Activated CD4-positive, CD25-positive, alpha-beta regulatory T cell (primary cell): ENCODE measurements at places on chromosomes 7 and 10.

DNA sequence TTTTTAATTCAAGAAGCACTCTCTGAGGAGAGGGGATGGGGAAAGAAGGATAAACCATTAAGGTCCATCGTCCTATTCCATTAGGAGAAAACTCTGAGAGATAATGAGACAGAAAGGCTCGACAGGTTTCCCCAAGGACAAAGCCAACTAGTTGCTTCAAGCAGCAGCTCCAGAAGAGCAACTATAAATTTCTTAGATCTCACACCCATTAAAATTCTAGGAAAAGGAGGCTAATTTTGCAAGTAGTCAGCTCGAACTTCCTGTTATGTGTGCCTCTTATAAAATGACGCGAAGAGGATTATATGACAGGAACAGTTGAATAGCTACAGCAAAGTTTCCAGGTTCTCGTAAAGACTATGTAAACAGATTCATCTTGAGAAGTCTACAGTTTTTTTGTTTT, 52.0 kb upstream of the ST8SIA6 start:
- DNase-seq = no peak

GRCh38 chr10:125859128-125859817, 21.8 kb downstream of the DHX32 start:
- no peak for DNase-seq

DNA sequence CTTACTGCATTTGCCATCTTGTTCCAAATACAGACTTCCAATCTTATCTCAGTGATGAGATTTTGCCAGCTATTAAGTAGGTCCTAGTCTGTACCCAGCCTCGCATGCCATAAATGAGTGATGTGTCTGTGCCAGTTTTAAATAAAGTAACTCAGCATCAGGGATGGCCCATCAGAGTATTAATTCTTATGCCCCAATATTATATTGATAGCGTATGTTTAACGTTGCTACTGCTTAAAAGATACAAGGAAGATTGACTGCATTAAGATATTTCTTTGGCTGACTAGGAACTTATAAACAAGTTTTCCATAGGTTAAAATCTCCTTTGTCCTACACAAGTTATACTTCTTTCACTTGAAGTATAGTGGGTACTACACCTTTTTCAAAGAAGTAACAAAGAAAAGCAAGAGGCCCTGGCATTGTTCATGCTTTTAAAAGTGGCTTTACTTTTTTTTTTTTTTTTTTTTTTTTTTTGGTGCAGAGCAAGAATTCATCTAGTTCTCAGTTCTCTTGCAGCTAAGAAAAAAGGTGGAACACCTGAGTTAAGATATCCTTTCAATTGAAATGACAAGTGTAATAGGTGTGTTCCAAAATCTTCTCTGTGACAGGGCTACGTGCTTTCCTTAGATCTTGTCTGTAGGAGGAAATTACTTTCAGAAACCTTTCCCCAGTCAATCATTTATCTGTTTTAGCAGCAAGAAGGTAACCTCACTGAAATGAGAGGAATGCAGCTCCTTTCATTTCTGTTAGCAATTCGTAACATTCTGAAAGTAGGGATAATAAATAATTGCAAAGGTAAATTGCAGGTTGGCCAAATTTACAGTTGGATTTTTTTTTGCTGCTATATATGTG, 245.0 kb downstream of the CELF2 start:
- no peak for DNase-seq

- no peak for DNase-seq
These were observed 41.5 kb upstream of the PLEKHA1 start for GRCh38 chr10:122333037-122333436.

- no peak for DNase-seq
These were observed 116.8 kb downstream of the OR13A1 start for GRCh38 chr10:45198486-45199204.

GRCh38 chr10:76643511-76643911, 994.1 kb downstream of the KCNMA1 start:
- DNase-seq = no peak

- no peak for DNase-seq
These were observed 182.1 kb downstream of the VTI1A start for GRCh38 chr10:112628951-112629609.

DNA sequence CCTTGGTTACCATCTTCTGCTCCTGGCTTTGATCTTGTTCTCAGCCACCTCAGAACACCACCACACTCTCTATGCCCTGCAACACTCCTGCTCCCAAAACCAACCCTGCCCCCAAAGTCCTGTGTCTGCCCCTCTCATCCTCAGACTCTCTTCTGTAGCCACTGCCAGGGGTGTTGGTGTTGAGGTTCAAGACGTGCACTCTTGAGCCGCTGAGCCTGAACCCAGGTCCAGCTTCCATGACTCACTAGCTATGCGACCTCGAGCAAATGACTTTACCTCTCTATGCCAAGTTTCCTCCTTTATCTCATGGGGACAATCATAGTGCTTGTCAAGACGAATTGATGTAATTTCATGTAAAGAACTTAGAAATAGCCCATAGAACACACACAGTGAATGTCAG, 840 bp upstream of the ATP6V0A4 start:
- no peak for DNase-seq
